ENCODE measurements at places on chromosomes 12 and 14.

DNA sequence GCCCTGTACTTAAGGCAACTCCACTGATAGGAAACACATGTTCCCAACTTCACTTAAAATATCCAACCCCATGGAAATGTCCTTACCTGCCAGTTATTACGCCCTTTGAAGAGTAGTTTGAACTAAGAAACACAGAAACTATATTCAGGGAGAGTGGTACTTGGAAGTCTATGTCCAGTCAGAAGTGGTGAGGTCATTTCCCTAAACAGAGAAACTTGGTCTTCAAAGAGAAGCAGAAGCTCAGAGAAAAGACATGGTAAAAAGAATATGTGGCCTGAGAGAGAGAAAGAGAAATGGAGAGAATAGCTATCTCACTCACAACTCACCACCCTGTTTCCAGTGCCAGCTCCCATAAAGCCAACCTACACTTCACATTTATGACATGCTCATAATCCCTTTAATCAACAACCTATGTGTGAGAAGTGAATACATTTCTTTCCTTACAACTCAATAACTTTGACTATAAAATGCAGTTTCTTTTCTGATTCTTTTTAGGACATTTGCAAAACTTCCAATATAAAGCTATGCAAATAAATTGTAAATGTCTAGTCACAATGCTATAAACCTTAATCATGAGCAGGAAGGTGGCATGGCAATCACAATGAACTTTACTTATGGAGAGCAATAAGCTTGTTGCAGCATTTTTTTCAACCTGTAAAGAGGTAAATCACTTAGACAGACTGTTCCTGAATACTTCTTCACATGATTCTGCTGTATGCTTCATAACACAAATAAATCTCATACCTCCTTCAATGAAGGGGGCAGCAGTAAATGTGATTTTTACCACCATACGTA is 67.1 kb downstream of the CPNE8 start:
- DNase-seq = no peak

DNA sequence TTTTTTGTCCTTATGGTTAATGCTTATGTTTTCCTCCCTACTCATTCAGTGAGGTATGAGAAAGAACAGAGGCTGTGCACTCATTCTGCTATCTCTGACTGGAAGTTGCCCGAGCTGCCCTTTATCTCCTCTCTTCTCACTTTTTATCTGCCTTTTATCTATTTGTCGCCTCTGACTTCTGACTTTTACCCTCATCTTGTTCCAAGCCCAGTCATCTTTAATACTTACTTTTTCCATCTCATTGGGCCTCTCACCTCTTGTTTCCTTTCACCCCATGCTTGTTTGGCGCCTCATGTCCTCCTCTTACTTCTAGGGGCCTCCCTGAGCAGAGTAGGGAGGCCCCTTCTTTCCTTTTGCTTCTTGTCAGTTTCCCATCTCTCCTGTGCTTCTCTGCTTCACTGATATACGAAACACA is 50.7 kb downstream of the DIP2B start:
- no peak for DNase-seq

DNA sequence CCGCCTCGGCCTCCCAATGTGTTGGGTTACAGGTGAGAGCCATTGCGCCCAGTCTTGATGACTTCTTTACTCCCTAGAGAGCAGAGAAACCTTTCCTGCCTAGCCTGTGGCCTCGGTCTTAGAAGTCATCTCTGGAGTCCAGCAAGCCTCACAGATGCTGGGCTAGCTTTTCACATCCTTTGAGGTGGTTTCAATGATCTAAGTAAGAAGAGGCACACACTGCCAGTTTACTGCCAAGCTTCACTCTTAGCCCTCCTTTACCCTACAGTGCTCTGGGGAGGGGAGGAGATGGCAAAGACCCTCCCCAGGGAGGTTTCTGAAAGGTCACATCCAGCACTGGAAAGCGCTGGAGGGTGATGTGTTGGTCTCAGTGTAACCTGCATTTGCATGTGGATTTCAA is 304.8 kb downstream of the PCNX1 start:
- DNase-seq = no peak

DNA sequence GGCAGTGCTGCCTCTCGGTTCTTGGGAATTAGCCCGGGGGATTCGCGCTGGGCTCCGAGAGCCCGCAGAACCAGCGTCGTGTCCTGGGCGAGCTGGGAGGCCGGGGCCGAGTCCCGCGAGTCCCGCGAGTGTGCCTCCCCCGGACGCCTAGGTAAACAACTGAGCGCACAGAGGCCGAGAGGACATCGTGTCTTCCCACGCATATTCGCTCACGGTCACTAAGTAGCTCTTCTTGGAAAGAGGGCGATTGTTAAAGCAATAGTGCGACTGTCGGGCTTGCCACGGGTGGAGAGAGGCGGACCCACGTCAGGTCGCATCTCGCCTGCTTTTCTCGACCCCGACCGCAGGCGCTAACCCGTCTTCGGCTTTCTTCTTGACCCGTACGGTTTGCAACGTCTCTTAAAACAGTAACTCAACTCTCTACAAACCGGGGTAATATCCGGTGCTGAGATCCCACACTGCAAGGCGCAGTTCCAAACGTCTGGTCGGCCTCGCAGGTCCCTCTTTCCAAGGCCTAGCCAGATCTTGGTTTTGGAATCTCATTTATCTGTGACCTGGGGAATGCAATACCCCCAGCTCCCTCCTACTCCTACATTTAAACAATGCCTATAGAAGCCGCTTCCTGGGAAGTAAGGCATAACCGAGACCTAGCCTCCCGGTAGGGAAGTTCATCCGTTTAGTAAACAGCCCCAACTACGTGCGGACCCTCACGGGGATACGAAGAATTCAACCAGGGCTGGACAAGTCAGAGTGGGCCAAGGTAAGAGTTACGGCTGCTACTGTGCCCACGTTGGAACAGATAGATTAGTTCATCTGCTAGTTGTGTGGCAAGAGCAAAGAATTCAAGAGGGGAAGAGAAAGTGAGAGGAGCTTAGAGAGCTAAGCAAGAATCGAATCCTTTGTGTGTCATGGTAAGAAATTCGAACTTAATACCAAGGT is 736 bp upstream of the PHLDA1 start:
- DNase-seq = no peak

GRCh38 chr14:52219488-52220084 is 47.9 kb upstream of the PTGDR start:
- no peak for DNase-seq

GRCh38 chr12:47184813-47185212 is 105.1 kb upstream of the AMIGO2 start:
- DNase-seq = no peak

GRCh38 chr12:31309279-31309678 is 16.7 kb downstream of the SINHCAF start:
- no peak for DNase-seq

DNA sequence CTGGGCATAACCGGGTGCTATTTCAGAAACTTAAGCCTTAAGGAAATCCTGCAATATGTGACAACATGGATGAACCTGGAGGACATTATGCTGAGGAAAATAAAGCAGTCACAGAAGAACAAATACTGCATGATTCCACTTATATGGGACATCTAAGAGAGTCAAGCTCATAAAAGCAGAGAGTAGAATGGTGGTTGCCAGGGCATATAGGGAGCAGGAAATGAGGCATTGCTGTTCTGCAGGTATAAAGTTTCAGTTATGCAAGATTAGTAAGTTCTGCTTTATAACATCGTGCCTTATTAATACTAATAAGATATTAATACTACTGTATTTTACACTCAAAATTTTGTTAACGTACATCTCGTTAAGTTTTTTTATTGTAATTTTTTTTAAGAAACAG is 124.2 kb upstream of the ATF1 start:
- DNase-seq = no peak

DNA sequence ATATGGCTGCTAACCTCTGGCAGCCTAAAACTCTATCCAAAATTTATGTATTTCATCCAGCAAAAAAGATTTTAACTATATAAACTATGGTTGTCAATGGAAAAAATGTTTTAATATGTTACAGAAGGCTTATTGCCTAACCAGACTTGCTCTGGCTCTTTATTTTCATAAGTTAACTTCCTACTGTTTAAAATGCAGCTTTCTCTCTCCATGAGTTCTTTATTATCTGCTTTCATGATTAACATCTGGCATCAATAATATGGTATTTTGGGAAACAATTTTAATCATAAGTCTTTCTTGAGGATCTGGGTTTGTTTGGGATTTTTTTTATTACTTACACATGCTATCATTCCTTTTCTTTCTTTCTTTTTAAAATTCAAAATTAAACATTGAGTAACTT is 20.5 kb downstream of the KERA start:
- DNase-seq = no peak

GRCh38 chr14:104926619-104927431 is 2.1 kb downstream of the PLD4 start:
- DNase-seq = peak; percentile 98

GRCh38 chr12:116870306-116870705 is 10.9 kb downstream of the HRK start:
- DNase-seq = no peak

DNA sequence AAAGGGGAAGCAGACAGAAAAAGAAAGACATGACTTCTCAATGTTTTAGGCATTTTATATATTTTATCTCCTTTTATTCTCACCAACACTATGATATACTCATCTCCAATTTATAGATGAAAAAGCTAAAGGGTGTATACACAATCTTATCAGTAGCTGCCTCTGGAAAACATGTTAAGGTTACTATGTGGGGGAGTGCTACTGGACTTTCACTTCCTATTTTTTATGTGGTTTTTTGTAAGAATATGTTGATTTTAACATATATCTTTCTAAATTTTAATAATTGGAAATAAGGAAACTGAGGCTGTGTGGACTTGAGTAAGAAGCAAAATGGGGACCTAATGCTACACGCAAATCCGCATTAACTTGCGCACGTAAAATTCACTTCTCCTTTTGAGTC is 99.6 kb upstream of the PDE3A start:
- DNase-seq = no peak

GRCh38 chr14:85186082-85186481 is 343.9 kb upstream of the FLRT2 start:
- DNase-seq = no peak

GRCh38 chr12:131280426-131280825 is 326.7 kb downstream of the ADGRD1 start:
- DNase-seq = no peak

- DNase-seq = no peak
These were observed 64.7 kb upstream of the GNPNAT1 start for GRCh38 chr14:52856139-52856538.

DNA sequence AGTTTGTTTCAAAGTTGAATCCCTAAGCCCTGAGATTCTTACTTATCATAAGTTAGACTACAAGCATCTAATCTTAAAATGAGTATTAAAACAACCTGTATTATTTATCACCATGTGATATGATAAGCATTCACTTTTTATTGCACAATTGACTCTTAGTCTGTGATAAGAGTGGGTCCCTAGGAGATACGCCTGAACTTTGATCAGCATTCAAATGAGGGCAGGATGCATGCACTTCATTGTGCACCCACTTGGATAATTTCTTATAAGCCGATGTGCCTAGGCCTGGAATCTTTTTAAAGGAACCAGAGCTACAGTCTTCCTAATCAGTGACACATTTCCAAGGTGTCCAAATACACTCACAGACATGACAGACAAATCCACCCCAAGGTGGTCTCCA is 31.4 kb upstream of the SPTLC2 start:
- DNase-seq = no peak

- DNase-seq = no peak
These were observed 59.4 kb upstream of the GZMB start for GRCh38 chr14:24693353-24693737.

DNA sequence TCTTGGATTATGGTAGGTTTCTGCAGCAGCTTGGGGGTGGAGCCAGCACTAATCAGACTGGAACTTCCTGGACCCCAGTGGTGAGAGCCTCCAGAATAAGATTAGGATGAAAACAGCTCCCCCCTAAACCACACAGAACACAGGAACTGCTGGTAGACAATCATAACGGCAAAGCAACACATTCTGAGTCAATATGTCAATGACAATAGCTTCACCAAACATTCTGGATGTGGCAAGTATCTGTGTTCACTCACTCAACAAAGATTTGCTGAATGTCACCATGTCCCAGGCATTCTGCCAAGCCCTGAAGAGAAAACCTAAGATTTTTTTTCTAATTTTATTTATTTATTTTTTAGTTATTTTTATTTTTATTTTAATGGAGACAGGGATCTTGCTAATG is 65.2 kb downstream of the LRRC74A start:
- DNase-seq = no peak

DNA sequence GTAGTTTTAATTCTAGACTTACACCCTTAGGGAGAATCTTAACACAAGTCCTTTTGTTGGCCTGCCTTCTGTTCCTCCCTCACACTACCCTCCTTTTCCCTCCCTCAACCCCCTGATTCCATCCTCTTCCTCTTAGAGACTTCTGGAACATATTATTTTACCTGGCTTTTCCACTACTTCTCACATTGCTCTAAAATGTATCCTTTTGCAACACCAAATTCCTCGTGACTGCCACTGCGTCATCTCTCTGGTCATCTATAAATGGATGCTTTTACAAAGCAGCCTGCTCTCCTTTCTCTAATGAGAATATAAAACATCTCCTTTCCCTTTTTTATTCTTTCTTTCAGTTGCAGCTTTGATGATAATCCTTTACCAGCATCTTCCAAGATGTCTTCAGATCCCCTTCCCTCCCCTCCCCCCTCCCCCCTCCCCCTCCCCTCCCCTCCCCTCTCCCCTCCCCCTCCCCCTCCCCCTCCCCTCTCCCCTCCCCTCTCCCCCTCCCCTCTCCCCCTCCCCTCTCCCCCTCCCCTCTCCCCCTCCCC is 93.6 kb downstream of the DIP2B start:
- DNase-seq = no peak

- no peak for DNase-seq
These were observed 5.5 kb upstream of the HVCN1 start for GRCh38 chr12:110694330-110694901.

- DNase-seq = no peak
These were observed 39.5 kb upstream of the RIN3 start for GRCh38 chr14:92473969-92474535.

DNA sequence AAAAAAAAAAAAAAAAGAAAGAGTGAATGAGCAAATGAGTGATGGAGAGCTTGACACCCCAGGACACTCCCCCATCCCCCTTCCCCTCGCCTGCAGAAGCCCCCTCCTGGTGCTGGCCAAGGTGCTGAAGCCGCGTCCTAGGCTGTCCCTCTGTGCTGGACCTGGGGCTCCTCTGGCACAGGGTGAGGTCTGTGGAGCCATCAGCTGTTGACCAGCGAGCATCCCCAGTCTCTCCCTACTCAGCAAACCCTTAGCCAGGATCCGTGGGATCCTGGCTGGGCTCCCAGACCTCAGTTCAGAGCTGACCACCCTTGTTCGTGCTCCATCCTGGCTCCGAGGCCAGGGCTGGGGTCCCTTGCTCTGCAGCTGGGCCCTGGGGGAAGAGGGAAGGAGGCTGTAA is 5.4 kb upstream of the KIF26A start:
- DNase-seq = no peak

- no peak for DNase-seq
These were observed 13.9 kb upstream of the LRTM2 start for GRCh38 chr12:1806301-1807086.

All from GM19239 (cell line).